ENCODE measurements at places on chromosomes 5 and 9. TPM values are rescaled to one million over a fixed set of nuclear protein-coding genes. Genes with fewer than 3 reads are reported as not detected.

DNA sequence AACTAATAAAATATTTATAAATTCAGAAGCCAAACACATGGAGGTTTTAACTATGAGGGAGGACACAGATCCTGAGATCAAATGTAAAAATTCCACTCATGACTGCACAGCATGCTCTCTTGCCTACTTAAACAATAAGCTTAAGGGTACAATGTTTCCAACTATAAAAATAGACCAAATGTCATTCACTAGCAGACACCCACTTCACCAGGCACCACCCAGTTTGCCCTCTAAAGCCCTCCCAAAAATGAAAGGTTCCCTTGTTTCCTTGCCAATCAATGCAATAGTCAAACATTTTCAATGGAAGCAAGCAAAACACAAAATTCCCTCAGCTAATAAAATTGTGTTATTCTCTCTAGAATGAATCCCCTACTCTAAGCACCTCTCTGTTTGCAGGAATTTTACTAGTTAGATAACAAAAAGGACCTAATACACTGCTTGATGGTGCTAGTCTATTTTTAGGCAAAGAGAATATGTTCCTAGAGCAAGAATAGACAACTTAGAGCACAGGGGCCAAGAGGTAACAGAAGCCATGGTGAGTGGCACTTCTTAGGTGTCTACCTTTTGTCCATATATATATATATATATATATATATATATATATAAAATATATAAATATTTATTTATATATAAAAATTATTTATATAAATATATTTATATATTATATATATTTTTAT, 135.3 kb downstream of the HOMER1 start:
- H3K36me3 ChIP-seq, result no peaks in the 10 kb centered on the region
- no peaks in the 10 kb centered on the region for H3K27me3 ChIP-seq
- no peak overlapping the region for H3K4me3 ChIP-seq
- no peak for DNase-seq
- no peak overlapping the region for H3K27ac ChIP-seq

DNA sequence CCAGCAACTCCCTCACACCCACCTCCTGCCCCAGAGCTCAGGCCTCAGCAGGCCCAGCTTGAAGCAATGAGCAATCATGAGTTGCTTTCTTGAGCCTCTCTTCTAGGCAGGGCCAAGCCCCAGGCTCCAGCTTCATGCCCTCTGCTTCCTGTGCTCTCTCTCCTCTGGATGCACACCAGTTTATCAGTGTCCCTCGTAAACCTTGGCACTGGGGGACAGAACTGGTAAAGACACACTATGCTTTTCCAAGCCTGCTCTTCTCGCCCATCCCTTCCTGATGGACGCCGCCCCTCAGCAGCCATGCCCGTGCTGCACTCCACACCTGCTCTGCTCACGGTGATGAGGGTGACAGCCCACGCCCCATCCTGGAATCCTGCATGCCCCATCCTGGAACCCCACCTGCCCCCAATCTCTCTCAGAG, 49.4 kb upstream of the ORM1 start:
- no peak overlapping the region for H3K4me3 ChIP-seq
- peaks cover 27% of the 10 kb centered on the region for H3K4me1 ChIP-seq
- no peak overlapping the region for H3K27ac ChIP-seq
- DNase-seq, result no peak
- H3K27me3 ChIP-seq, result no peaks in the 10 kb centered on the region

DNA sequence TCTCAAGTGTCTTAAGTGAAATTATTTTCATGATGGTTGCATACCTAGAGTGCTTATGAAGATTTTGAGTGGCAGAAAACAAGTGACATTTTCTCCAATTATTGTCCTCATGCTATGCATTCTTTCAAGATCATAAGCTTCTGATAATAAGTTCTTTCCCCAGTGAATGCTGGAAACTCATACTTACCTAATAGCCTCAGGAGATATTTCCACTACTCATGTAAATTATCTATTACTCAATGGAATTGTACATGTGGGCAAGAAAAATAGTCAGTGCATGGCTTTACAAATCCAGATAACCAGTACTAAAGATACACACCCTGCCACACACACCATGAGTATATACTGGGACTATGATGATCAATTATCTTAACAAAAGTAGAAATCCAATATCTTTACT, 1219.4 kb upstream of the C9orf72 start:
- no peaks in the 10 kb centered on the region for H3K4me1 ChIP-seq
- H3K27me3 ChIP-seq, result no peaks in the 10 kb centered on the region
- no peak for DNase-seq

DNA sequence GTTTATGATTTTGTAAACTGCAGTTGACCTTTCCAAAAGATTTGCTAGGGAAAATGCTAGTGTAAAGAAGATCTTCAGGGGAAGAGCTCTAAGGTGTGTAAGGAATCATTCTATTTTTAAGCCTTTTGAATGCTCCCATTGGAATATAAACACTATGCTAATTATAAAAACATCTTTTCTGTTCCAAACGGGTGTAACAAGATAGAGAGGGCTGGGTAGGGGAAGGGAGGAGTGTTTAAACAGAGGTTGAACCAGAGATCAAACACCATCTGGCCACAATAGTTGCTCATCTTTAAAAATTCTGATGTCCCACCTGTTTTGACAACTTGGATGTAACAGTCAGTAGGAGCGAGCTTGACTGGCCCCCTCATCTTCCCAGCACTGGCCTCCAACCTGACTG, 38.4 kb downstream of the ZNF618 start:
- no peak overlapping the region for H3K27ac ChIP-seq
- H3K36me3 ChIP-seq, result no peaks in the 10 kb centered on the region
- no peak for DNase-seq
- H3K4me3 ChIP-seq, result no peak overlapping the region
- H3K4me1 ChIP-seq, result no peaks in the 10 kb centered on the region

- DNase-seq, result no peak
- H3K4me3 ChIP-seq, result no peak overlapping the region
- no peaks in the 10 kb centered on the region for H3K4me1 ChIP-seq
These were observed 54.2 kb upstream of the ANGPTL2 start for GRCh38 chr9:127176631-127177030.

DNA sequence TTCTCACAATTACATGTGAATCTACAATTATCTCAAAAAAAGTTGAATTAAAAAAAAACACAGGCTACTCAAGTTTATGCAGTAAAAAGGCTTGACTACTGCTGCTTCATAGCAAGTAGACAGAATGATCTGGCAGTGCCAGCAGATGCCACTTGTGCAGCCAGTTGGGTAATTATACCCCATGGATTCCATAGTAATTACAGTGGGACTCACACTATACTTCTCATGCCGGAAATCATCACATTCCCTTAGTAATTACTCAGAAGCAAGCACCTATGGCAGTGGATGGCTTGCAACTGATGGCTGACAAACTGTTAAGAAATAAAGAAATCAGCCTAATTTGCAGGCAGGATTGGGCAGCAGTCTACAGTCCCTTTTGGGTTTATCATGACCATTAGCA, 463.2 kb upstream of the KLF4 start:
- H3K36me3 ChIP-seq, result no peaks in the 10 kb centered on the region
- no peaks in the 10 kb centered on the region for H3K27me3 ChIP-seq
- H3K4me1 ChIP-seq, result no peaks in the 10 kb centered on the region
- H3K27ac ChIP-seq, result no peak overlapping the region
- no peak overlapping the region for H3K4me3 ChIP-seq

The C5orf58 gene
- total RNA-seq, result not detected

The KIAA1191 gene
- 163 TPM for total RNA-seq

The OLFM1 gene
- total RNA-seq, result 5.5 TPM
